ENCODE measurements at places on chromosomes 2 and 18.
A peak's percentile ranks its signal among the peaks of the same experiment; 100 is the strongest.

GRCh38 chr2:28583899-28584553 lies 88.2 kb downstream of the PLB1 start:
- H3K27me3 ChIP-seq: no peaks in the 10 kb centered on the region
- no peak for DNase-seq
- H3K36me3 ChIP-seq: no peaks in the 10 kb centered on the region
- no peak overlapping the region for H3K4me3 ChIP-seq

GRCh38 chr2:59654710-59655109 lies 898.7 kb downstream of the BCL11A start:
- no peak overlapping the region for H3K4me3 ChIP-seq
- no peaks in the 10 kb centered on the region for H3K36me3 ChIP-seq
- H3K27me3 ChIP-seq: no peaks in the 10 kb centered on the region
- DNase-seq: no peak
- H3K27ac ChIP-seq: no peak overlapping the region

- H3K27me3 ChIP-seq: peaks cover 5% of the 10 kb centered on the region
- peaks cover 63% of the 10 kb centered on the region for H3K36me3 ChIP-seq
- H3K27ac ChIP-seq: peak overlapping the region; percentile 90
- peaks cover 98% of the 10 kb centered on the region for H3K4me1 ChIP-seq
- H3K4me3 ChIP-seq: peak overlapping the region; percentile 47
Measured at GRCh38 chr2:196149948-196150347, 21.4 kb downstream of the STK17B start.

- H3K4me1 ChIP-seq: no peaks in the 10 kb centered on the region
- no peaks in the 10 kb centered on the region for H3K27me3 ChIP-seq
- H3K27ac ChIP-seq: no peak overlapping the region
- no peak for DNase-seq
- H3K4me3 ChIP-seq: no peak overlapping the region
- H3K36me3 ChIP-seq: no peaks in the 10 kb centered on the region
Measured at GRCh38 chr2:106638043-106638442, 150.9 kb downstream of the CD8B2 start.
